ENCODE measurements at places on chromosomes 11 and 22. TPM values are rescaled to one million over a fixed set of nuclear protein-coding genes. Genes with fewer than 3 reads are reported as not detected.

GRCh38 chr22:18083406-18083805 is 5.6 kb downstream of the PEX26 start:
- H3K27me3 ChIP-seq: no peaks in the 10 kb centered on the region
- DNase-seq: no peak
- no peak overlapping the region for H3K4me3 ChIP-seq
- peaks cover 34% of the 10 kb centered on the region for H3K36me3 ChIP-seq
- H3K4me1 ChIP-seq: peaks cover 15% of the 10 kb centered on the region
- H3K27ac ChIP-seq: no peak overlapping the region

The MAPK8IP1 gene
- total RNA-seq: 10.1 TPM

DNA sequence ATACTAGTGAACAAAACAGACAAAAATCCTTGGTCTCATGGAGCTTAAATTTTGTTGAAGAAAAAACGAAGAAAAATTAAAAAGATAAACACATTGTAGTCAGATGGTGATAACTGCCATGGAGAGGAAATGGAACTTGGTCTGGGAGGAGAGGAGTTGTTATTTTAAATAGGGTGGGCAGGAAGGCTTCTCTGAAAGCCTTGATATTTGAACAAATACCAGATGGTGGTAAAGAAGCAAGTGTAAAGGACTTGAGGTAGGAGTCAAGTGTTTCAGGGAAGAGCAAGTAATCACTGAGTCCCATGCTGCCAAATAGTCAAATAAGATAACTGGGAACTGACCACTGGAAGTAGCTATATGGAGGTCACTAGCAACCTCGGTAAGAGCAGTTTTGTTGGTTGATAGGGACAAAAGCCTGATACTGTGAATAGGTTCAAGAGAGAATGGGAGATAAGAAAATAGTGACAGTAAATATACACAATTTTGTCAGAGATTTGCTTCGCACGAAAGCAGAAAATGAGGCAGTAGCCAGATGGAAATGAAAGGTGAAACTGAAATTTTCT is 55.1 kb downstream of the SESN3 start:
- no peaks in the 10 kb centered on the region for H3K4me1 ChIP-seq
- no peak overlapping the region for H3K27ac ChIP-seq
- peaks cover 58% of the 10 kb centered on the region for H3K36me3 ChIP-seq
- H3K27me3 ChIP-seq: no peaks in the 10 kb centered on the region

- H3K4me3 ChIP-seq: no peak overlapping the region
- H3K4me1 ChIP-seq: peaks cover 29% of the 10 kb centered on the region
- DNase-seq: no peak
- H3K27me3 ChIP-seq: peaks cover 2% of the 10 kb centered on the region
- no peak overlapping the region for H3K27ac ChIP-seq
- H3K36me3 ChIP-seq: peaks cover 3% of the 10 kb centered on the region
Observed at GRCh38 chr11:88538098-88538497, 200.6 kb upstream of the CTSC start.

DNA sequence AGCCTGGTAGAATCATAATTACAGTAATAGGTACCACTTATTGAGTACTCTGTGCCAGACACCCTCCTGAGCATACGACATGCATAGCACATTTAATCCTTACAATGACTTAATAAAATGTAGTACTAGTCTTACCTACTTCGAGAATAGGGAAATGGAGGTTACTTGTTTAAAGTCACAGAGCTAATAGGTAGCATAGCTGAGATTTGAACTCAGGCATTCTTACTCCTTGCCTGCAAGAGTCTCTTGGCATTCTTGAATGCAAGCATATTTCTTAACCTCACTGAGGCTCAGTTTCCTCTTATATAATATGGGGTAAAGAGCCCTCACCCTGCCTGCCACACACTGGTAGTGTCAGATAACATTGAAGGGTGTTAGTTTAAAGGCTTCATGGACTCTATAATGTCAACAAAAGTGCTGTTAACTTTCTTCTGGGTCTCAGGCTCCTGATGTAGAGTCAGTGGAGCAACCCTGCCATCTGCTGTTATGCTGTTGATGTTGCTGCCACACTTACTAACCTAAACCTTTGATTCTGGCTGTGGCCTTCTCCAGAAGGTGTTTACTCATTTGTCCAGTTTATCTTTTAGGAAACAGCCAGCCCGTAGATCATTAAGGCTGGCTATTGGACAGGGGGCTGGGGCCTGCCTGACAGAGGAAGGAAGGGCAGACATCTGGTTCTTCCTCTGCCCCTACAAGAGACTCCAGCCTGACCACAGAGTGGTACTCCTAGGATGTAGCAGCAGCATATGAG is 18.9 kb downstream of the LIMK2 start:
- DNase-seq: no peak
- peak overlapping the region; percentile 65 for H3K27ac ChIP-seq
- no peaks in the 10 kb centered on the region for H3K27me3 ChIP-seq
- peaks cover 3% of the 10 kb centered on the region for H3K36me3 ChIP-seq
- peaks cover 21% of the 10 kb centered on the region for H3K4me1 ChIP-seq
- no peak overlapping the region for H3K4me3 ChIP-seq

The RIMBP3B gene
- total RNA-seq: 0.59 TPM

- H3K27me3 ChIP-seq: no peaks in the 10 kb centered on the region
- no peak for DNase-seq
- no peak overlapping the region for H3K27ac ChIP-seq
- no peak overlapping the region for H3K4me3 ChIP-seq
- H3K4me1 ChIP-seq: peaks cover 38% of the 10 kb centered on the region
Observed at GRCh38 chr22:23246982-23247766, 66.9 kb downstream of the BCR start.

The RAB36 gene
- 4.8 TPM for total RNA-seq

GRCh38 chr11:57566905-57567514 is 462 bp downstream of the UBE2L6 start:
- peaks cover 26% of the 10 kb centered on the region for H3K4me1 ChIP-seq
- no peaks in the 10 kb centered on the region for H3K36me3 ChIP-seq
- H3K27me3 ChIP-seq: no peaks in the 10 kb centered on the region
- no peak for DNase-seq
- peak overlapping the region; percentile 93 for H3K27ac ChIP-seq
- peak overlapping the region; percentile 84 for H3K4me3 ChIP-seq

Measured in osteocyte (in vitro differentiated cells).